Transverse colon (tissue), 4 donors: ENCODE measurements at places on chromosomes 13 and 19.

- peak; percentile 14 for DNase-seq
Observed at GRCh38 chr19:33868788-33869412, 72.2 kb downstream of the KCTD15 start.

DNA sequence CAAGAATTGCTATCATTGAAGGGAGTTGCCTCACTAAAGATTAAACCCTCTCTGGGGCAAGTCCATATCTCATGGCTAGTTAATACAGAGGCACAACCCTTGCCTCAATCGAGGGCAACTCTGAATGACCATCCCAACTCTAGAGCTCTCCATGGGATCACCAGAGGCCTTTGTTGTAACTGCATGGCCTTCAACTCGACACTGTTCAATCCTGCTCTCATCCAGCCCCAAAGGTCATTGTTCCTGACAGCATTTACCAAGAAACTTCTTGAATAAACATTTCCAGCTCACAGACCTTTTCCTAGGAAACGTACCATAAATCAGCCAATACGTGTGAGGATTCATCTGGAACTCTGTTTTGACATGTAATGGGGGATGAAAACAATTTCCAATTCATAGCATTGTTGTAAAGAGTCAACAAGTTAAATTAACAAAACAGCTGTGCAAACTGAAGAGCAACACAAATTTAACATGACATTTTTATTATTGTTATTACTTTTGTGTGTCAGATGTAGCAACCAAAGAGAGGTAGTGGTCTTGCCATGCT lies 452.7 kb downstream of the SUCLA2 start:
- DNase-seq = no peak

GRCh38 chr13:30577401-30577852 lies 40.3 kb upstream of the USPL1 start:
- DNase-seq = peak; percentile 18

DNA sequence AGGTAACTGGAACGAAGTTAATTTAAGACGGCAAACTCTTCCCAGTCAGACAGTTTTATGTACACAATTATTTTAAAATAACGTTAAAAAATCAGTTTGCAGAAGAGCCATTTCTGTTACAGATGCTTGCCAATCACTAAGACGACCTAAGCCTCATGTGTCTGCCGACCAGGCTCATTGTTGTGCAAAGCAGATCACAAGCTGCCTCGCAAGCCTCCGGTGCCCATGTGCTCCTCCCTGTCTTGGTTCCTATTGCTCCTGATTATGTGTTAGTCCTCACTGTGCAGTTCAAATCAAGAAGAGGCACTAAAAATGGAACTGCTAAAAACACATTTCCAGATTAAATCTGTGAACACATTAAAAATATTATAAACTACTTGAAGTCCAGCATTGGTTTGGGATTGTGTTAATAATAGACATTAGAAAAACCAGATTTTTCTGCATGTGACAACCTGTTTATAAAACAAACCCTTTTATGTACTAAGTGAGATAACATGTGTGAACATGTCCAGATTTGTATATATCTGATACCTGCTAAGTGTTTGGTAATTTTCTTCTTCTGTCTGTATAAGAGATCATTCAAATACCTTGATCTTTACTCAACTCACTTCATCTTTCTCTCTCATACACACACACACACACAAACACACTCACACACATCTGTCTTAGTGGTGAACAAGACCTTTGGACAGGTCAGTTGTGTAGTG lies 81.9 kb upstream of the SLC15A1 start:
- no peak for DNase-seq

DNA sequence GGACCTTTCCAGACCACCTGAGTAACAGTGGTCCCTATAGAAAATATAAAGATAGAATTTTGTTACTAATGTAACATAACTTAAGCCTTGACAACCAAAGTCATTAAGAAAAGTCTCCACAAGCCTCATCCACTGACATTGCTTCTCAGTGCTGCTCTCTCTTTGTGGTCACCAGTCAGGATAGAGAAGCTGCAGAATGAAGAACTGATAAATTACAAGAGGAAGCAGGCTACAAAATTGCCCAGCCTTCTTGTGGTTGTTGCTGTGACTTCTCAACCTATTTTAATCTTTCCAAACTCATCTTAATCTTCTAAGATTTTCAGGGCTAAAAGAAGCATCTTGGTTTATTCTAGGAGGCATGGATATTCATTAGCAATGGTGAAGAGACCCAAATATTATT lies 343.8 kb downstream of the MZT1 start:
- no peak for DNase-seq

DNA sequence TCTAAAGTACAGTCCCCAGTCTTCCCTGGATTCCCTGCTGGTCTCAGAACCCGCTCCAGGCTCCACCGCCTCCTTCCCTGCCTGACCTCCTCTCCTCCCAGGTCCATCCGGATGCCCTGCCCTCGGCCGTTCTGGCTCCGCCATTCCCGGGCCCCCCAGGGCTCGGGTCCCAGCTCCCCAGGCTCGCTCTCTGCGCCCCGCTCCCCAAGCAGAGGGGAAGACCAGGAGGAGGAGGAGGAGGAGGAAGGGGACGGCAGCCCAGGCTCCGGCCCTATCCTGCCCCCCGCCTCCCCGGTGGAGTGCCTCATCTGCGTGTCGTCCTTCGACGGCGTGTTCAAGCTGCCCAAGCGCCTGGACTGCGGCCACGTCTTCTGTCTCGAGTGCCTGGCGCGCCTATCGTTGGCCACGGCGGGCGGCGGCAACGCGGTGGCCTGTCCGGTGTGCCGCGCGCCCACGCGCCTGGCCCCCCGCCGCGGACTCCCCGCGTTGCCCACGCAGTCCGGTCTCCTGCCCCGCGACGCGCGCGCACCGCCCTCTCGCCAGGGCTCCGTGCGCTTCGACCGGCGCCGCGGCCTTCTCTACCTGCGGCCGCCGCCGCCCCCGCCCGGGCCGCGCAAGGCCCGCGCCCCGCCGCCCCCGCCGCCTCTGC lies 647 bp downstream of the RNF225 start:
- no peak for DNase-seq

DNA sequence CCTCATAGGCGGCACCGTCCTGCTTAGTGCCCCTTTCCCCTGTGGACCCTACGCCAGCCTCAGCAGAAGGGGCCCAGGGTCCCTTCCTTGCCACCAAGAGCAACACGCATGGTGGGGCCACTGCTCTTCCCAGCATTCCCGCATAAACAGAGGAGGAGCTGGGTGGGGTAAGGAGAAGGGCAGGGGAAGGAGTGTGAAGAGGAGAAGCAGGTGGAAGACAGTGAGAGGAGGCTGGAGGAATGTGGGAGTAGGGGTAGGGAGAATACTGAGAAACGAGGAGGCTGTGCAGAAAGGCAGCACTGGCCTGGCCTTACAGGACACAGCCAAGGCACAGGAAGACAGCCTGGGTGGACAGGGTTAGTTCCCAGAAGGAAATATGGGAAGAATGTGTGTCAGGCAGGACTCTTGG lies 43.9 kb downstream of the ZNF331 start:
- no peak for DNase-seq

GRCh38 chr19:7293762-7294557 lies at the start of gene INSR:
Gene INSR, minus strand, starts transcription at chr19:7294414. Its CDS starts 523 bp downstream, at chr19:7293891.
- DNase-seq = peak; percentile 93

DNA sequence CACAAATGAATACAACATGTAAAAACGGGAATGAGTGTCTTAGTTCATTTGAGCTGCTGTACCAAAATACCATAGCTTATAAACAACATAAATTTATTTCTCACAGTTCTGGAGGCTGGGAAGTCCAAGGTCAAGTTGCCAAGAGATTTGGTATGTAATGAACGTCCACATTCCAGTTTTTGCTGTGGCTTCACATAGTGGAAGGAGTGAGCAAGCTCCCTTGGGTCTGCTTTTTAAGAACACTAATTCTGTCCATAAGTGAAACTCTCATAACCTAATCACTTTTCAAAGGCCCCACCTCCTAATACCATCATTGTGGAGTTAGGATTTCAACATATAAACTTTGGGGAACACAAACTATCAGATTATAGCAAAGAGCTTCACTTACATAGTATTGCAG lies 1189.6 kb downstream of the PCDH9 start:
- no peak for DNase-seq
